ENCODE measurements at places on chromosomes 5 and 9.

GRCh38 chr5:59800347-59800893 lies 93.1 kb downstream of the PDE4D start:
- no peak for DNase-seq

- no peak for DNase-seq
Observed at GRCh38 chr5:133707629-133708028, 95.3 kb upstream of the FSTL4 start.

DNA sequence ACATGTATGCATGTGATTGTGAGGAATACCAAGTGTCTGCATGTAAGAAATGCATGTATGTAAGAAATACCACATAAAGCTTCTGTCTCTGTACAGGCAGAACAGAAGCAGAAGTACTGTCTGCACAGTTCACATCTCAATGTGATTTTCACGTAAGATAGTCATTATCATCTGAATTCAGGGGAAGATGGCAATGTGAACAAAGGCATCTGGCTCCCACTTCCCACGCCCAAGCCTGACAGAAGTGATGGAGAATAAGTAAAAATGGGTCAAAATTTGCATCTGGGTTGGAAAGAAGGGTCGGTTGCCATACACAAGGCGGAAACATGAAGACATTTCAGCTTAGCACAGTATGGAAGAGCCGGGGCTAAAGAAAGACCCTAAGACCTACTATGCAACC lies 71.7 kb downstream of the SUSD1 start:
- no peak for DNase-seq

- DNase-seq: no peak
Observed at GRCh38 chr5:7816535-7816901, 34.4 kb downstream of the CFAP90 start.

- peak; percentile 5 for DNase-seq
Observed at GRCh38 chr5:149168276-149168906, 27.1 kb downstream of the ABLIM3 start.

DNA sequence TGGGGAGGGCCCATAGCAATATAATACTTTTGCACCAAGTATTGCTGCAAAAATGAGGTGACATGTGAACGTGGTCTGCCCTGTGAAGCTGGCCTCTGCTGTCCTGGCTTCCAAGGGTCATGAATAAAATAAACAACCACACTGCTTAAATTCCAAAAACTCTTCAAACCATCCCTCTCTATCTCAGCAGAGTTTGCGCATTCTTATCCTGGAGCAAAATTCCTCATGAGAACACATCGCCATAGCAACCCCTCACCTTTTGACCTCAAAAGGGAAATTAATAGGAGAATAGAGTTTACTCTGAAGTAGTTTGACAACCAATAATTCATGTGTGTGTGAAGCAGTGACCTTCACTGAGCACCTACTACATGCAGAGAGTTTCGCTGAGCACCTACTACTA lies 342.9 kb downstream of the SPOCK1 start:
- no peak for DNase-seq

- no peak for DNase-seq
Observed at GRCh38 chr9:123983047-123983446, 28.5 kb upstream of the LHX2 start.

DNA sequence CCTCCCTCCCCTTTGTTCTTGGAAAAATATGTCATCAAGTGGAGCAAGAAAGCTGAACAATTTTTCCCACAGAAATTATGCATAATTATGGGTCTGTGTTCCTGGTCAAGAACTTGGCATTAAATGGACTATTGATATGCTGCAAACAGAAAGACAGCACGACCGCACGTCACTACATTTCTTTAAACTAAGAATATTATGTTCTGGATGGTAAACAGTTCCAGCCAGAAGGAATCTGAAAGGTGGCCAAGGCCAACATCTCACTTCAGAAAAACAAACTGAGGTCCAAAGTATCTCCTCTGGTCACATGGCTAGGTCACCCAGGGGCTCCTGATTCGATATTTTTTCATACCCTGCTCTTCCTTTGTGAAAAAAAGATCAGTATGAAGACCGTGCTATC lies 173.3 kb upstream of the GAS1 start:
- DNase-seq: no peak

- DNase-seq: no peak
Observed at GRCh38 chr5:105816961-105817360, 1853.8 kb downstream of the EFNA5 start.

DNA sequence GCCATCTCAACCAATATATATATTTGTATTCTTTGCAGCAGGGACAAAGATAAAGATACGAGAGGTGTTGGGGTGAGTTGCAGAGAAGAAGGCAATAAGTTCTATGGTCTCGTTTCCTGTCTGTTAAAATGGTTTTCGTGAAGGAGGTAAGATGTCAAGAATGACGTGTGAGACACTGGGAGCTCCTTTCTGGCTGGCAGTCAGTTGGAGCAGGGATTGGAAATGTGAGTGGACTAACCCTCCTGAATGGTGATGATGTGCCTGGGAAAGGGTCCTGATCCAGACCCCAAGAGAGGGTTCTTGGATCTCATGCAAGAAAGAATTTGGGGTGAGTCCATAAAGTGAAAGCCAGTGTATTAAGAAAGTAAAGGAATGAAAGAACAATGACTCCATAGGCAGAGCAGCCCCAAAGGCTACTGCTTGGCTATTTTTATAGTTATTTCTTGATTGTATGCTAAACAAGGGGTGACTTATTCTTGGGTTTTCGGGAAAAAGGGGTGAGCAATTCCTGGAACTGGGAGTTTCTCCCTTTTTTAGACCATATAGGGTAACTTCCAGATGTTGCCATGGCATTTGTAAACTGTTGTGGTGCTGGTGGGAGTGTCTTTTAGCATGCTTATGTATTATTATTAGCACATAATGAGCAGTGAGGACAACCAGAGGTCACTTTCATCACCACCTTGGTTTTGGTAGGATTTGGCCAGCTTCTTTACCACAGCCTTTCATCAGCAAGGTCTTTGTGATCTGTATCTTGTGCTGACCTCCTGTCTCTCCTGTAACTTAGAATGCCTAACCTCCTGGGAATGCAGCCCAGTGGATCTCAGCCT lies 53.7 kb downstream of the SPATA31C2 start:
- DNase-seq: no peak

GRCh38 chr9:84068872-84069271 lies 88.3 kb downstream of the RMI1 start:
- no peak for DNase-seq

DNA sequence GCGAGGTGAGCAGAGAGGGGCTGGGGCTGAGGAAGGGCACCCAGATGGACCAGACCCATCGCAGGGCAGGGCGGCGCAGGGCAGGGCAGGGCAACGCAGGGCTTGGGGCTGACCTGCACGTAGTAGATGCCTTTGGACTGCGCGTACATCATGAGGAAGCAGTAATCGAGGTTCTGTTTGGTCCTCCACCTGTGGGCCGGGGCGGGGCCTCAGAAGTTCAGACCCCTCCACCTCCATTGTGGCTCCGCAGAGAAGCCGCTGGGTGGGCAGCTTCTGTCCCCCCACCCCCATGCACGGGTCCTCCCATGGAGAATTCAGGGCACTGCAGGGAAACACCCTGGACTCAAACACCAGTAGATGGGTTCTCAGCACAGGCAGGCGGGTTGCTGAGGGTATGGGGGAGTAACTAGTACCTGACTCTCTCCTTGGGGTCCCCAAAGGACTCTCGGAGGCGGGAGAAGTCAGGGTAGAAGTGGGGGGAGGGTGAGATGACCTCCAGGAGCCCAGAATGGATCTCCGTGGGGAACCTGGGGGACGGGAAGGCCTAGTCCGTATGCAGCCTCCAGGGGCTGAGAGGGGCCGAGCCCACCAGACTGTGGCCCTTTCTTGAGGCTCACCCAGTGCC lies 6.4 kb downstream of the LTC4S start:
- no peak for DNase-seq

DNA sequence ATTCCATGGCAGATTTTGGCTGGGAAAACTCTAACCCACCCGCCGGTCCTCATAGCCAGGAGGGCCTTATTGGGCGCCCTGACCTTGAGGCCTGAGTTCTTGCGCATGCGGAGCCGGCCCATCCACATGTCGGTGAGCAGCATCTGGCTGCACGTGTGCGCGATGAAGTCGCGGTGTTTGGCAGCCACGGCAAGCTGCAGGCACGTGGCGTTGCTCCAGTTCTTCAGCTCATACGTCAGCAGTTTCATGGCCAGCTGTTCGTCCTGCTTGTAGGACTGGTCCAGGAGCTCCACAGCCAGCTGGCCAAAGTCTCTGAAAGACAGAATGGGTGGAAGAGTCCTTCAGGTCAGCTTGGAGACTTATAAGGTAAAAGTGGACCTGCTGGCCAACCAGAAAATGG lies 204.3 kb upstream of the KLF9 start:
- DNase-seq: no peak

GRCh38 chr9:113506090-113506589 lies 42.6 kb downstream of the RGS3 start:
- DNase-seq: no peak

DNA sequence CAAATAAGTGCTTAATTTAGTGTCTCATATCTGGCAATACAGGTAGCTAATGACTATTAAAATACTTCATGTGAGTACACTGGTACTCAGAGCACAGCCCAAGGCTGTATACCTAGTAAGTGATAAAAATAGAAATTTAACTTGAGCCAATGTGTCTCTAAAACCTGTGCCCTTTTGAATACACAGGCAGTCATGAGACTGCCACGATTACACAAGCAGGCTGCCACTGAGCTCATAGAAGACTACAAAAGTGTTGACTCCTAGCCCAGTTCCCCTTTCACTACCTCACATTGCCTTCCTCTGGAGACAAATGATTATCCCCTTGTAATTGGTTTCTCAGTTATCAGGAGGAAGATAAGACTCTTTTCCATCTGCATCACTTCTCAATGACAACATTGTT lies 66.3 kb upstream of the PAPPA start:
- no peak for DNase-seq

DNA sequence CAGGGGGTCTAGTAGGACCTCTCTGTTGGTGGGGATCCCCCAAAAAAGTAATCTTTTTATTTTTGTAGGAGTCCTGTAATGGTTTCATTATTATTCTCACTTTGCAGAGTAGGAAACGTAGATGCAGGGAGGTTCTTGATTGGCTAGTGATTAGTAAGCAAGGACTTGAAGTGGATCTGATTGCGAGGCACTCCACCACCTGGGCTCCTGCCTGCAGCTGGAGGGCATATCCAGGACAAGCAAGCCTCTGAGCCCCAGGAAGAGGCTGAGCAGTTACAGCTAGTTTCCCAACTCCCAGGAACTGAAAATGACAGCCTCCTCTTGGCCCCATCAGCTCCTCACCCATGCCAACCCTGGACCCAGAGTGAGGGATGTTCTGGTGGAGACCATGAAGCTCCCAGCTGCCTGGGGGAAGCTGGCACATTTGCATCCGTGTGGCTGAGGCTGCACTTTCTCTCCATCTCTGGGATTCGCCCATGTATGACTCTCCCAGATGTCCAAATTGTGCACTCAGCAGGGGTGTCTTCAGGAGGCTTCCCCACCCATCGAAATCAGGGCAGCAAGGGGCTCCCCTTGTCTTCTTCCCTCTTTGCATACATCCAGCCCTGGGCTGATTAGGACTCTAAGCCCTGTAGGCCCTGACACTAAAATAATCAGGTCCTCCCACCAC lies 10.2 kb downstream of the KCNIP1 start:
- peak; percentile 73 for DNase-seq

DNA sequence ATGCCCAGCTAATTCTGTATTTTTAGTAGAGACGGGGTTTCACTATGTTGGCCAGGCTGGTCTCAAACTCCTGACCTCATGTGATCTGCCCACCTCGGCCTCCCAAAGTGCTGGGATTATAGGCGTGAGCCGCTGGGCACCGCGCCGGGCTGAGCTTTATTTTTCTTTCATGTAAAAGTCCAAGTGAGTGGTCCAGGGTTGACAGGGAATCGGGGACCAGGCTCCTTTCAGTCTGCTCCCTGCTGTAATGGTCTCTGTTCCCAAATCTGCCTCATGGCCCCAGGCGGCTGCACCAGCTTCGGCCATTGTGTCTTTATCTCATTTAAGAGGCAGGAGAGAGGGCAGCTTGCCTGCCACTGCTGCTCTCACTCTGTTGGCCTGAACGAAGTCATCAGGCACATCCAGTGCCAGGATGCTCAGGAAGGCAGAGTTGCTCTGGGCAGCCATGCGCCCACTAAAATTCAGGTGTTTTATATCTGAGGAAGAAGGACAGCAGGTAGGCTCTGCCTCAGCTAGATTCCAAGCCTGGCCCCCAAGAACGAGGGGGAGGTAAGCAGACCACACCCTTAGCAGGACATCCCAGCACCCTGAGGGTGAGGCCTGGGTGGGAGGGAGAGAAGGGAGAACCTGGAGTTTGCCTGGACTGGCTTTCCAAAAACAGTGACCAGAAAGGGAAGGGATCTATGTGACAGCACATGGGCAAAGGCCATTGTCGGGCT lies 1.7 kb upstream of the CCDC183 start:
- DNase-seq: no peak

DNA sequence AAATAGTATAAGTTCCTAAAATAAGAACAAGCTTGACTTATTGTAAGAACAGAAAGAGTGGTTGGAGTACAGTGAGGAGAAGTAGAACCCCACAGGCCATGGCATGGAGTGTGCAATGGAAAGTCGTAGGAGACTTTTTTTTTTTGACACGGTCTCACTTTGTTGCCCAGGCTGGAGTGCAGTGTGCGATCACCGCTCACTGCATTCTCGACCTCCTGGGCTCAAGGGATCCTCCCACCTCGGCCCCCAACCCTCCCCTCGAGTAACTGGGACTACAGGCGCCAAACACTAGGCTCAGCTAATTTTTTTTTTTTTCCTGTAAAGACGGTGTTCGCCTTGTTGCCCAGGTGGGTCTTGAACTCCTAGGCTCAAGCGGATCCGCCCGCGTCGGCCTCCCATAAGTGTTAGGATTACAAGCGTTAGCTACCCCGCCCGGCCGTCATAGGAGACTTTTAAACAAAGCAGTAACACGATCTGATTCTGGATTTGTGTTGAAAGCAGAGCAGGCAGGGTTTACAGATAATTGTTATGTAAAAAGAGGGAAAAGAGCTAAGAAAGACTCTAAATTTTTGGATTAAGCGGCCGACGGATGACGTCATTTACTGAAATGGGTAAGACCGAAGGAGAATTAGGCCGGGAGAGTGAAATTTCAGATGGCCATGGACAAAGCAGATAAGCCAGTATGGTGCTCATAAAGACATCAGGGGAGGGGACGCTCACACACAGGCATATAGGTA lies 752 bp downstream of the TSTD2 start:
- peak; percentile 71 for DNase-seq

- no peak for DNase-seq
Observed at GRCh38 chr5:154309805-154310204, 119.3 kb downstream of the GALNT10 start.

Data from NCI-H524 (cell line).